Jurkat, Clone E6-1 (cell line): ENCODE measurements at places on chromosomes 16 and 17.

DNA sequence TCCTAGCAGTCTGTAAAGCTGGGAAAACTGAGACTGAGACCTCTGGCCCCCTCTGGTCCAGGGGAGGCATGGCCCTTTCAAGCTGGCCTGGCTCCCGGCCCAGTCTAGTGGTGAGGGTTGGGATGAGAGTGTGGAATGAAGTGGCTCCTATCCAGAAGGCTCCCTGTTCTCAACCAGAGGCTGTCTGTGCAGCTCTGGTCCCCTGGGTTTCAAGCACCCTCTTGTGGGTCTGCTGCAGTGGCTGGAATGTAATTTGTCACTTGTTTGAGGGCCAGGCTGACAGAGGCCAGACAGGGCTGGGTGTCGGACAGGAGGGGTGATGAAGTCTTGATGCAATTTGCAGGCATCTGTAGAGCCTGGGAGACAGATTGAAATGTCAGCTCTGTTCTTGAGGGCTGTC is 22.1 kb upstream of the PHF12 start:
- no peak for DNase-seq

GRCh38 chr17:30232015-30232823 is 3.3 kb downstream of the SLC6A4 start:
- DNase-seq = no peak

- DNase-seq = no peak
Measured at GRCh38 chr16:72043539-72043938, 10.8 kb upstream of the HP start.

DNA sequence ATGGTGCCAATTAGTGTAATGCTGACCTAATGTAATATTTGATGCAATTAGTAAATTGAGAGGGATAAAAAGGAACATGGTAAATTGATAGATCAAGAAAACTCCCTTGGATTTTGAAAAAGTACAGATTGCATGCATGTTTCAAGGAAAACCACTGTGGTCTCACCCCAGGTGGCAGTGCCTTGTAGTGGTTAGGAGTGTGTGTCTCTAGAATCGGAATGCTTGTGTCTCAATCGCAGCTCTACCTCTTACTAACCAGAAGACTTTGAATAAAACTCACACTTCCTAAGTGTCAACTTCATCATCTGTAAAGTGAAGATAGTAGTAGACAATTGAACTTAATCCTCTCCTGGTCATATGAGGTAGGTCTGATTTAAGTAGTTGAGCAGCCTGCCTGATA is 128.9 kb upstream of the GOT2 start:
- peak; percentile 56 for DNase-seq

- DNase-seq = no peak
Measured at GRCh38 chr17:36773039-36773438, 164.2 kb upstream of the LHX1 start.

GRCh38 chr16:31223044-31223443 is 6.1 kb upstream of the PYDC1 start:
- no peak for DNase-seq
